ENCODE measurements at places on chromosomes 6 and 20.

DNA sequence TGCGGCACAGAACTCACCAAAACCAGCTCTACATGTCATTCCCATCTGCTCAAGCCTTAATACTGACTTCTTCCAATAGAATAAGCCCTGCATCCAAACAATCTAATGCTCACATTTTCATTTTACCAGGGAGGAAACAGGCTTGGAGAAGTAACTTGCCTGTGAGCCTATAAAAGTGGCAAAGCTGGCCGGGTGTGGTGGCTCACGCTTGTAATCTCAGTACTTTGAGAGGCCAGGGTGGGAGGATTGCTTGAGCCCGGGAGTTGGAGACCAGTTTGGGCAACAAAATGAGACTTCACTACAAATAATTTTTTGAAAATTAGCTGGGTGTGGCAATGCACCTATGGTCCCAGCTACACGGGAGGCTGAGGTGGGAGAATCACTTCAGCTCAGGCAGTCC lies 133.7 kb downstream of the LY86 start:
- DNase-seq = no peak

DNA sequence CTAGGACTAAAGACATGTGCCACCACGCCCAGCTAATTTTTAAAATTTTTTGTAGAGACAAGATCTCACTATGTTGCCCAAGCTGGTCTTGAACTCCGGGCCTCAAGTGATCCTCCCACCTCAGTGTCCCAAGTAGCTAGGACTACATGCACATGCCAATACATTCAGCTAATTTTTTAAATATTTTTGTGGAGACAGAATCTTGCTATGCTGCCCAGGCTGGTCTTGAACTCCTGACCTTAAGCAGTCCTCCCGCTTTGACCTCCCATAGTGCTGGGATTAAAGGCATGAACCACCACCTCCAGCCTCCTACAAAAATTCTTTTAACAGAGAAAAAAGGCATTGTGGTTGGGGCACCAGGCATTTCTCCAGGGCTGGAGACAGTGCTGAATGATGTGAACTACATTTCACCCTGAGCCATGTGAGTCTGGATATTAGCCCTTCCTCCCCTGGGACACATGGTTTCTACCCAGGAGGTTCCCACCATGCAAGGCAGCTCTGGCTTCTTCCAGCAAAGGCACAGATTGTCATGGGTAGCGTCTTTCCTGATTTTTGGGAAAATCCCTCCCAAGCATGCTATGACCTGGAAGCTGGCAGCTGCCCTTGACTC lies 36.3 kb upstream of the CMTR1 start:
- DNase-seq = no peak

DNA sequence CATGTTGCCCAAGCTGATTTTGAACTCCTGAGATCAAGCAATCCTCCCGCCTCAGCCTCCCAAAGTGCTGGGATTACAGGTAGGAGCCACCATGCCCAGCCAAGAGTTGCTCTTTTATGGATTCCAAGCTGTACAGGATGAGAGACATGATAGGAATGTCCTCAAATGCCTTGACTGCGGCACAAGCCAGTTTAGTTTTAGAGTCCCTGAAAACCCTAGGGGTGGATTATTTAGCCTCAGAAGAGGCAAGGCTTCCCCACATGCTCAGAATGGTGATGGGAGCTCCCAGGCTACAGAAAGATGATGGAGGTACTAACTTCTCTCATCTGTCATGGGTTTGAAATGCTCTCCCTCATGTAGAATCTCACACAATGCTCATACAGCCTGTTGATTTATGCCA lies 280.5 kb upstream of the PRND start:
- no peak for DNase-seq

GRCh38 chr20:63877755-63878470 lies 12.8 kb downstream of the TPD52L2 start:
- no peak for DNase-seq

DNA sequence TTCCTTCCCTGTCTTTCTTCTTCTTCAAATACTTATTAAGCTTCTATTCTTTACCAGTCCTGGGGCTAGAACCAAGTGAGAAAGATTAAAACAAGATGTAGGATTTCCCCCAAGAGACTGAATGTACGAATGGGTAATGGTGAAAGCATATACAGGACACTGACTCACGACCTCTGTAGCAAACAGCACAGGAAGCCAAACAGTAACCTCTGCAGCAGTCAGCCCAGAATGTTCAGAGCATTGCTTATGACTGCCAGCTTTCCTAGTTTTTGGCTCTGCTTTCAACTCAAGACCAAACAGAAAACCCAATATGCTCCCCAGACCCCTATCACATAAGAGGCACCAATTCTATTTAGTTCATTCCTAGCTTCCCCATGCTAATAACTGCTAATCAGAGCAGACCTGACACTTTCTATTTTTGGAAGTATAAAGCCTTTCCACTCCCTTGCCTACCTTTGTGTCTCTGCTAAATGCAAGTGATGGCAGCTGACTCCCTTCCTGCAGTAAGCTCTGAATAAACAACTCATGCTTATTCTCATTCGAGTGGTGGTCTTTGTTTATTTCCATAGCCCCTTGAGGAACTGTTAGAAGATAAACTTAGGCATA lies 690.6 kb downstream of the EPM2A start:
- no peak for DNase-seq

DNA sequence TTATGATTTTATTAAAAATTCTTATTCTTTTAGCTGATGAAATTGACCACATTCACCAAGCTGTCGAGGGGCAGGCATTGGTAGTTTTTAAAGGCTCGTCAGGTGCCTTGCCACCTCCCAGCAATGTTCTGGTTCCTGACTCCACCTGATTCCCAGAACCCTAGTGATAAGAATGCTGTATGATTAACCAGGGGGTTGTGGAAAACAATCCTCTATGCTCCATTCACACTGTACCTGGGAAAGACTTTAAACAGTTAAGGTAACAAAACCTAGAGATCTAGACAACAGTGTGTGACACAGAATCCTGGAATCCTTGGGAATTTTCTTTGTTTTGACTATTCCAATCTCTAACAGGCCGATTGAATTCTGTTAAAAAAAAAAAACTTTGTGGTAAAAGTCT lies 165.7 kb upstream of the OLIG3 start:
- DNase-seq = no peak

GRCh38 chr20:53809217-53809616 lies 215.6 kb upstream of the ZNF217 start:
- DNase-seq = no peak

- no peak for DNase-seq
These were observed 5.5 kb downstream of the NPEPL1 start for GRCh38 chr20:58697867-58698703.

DNA sequence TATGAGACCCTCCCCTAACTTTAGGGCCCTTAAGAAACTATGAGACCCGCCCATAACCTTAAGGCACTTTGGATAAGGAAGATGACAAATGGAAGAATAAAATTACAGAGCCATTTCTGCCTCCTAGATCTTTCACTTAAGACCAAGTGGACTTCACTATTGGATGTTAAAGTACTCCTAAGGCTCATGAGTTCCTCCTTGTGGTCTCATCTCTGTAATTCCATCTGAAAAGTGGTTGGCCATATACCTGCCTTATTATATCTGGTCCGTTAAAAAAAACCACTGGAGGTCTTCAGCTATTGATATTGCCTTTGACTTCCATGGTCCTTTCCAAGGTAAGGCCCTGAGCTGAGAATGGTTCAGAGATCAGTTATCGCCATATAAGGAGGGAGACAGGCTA lies 310.3 kb downstream of the EYA4 start:
- DNase-seq = no peak

GRCh38 chr6:50927800-50928199 lies 109.1 kb downstream of the TFAP2B start:
- DNase-seq = no peak

DNA sequence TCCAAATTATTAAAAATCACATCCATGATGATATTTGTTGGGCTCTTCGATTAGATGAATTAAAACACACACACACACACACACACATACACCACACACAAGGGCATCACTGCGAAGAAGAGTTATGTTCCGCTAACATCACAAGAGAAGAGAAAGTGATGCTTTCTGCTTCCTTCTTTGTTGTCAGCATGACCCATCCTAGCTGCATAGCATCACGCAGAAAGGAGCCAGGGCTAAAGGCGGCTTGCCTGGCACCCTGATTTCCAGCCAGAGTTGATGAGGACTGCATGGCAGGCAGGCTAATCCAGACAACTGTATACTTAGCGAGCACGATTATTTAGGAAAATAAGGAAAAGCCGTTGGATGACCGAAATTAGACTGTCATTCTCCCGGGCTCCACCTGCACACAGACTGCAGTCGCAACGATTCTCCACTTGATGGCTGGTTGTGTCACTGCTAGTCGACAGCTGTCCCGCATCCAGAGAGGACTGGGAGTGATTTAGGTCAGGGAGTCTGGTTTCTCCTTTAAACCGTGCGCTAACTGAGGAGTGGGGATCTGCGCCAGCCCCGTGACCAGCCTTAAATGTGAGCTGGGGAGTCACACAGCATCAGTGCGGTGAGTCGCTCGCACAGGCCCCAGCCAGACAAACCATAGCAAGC lies 70.6 kb upstream of the SOX4 start:
- DNase-seq = no peak

DNA sequence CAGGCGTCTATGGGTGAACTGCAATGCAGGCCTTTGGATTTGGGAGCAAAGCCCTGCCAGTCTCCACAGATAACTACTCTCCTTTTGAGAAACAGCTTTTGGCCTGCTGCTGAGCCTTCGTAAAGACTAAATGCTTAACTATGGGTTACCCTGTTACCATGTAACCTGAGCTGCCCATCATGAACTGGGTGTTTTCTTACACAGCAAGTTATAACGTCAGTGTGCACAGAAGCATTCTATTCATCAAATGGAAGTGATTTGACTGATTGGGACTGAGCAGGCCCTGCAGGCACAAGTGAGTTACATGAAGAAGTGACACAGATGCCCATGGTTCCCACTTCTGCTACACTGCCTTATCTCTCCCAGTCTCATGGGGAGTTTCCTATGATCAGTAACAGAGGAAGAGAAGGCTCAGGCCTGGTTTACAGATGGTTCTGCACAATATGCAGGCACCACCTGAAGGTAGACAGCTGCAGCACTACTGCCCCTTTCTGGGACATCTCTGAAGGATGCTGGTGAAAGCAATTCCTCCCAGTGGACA lies 319.1 kb downstream of the CD83 start:
- DNase-seq = no peak

DNA sequence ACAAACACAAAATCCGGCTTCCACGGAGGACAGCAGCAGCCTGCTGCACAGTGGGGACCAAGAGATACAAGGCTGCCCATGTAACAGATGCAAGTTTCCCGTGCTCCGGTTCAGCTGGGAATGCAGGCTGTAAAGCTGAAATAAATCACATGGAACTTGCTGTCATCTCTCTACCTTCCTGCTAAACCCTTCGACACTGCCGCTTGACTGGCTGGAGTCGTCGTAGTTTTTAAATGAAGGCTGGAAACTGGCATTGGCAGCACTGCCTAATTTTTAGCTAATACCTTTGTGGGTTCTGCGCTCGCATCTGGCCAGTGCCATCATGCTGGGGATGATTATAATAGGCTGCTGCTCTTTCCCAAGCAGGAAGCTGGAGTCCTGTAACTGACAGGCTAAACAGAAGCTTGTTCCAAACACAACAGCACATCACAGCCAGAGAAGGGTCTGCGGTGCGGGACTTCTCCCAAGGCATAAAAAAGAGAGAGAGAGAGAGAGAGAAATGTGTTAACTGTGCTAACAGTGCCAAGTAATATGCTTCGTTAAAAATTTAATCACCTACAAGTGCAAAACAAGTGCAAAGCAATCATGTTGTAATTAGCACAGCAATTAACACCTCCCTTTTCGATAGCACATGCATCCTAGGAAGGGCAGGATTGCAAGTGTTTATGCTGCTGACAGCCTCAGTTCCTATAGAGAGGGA lies 146.1 kb downstream of the TFAP2A start:
- DNase-seq = no peak

DNA sequence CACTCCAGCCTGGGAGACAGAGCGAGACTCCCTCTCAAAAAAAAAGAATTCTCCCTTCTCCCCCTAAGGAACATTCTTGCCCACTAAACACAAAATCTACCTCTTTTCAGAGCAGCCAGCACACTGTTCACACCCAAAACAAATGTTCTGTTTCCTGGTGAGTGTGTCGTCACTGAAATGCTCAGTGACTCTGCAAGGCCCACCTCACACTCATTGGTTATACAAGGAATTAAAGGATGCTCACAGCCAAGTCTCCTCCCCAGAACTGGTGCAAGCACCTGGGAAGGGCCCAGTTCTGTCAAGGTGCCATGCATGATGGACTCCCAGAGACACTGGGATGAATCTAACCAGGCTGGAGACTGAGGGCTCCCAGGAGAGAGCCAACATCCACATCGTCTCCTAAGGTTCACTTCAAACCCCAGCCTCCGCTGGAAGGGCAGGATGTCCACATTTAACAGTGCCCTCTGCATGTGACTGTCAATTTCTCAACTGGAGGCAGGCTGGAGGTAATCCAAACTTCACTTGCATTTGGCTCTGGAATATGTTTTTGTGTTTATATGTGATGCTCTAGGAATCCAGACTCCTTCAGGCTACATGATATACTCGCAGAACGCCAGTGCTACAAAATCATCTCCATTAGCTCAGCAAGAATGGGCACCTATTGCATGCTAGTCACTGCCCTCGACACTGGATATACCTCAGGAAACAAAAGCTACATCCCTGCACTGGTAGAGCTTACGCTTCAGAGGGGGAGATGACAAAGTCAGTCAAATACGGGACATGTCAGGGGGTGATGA lies 7.1 kb downstream of the RRBP1 start:
- DNase-seq = no peak

GRCh38 chr20:21099751-21100577 lies 6.2 kb downstream of the LINC00237 start:
- DNase-seq = no peak

DNA sequence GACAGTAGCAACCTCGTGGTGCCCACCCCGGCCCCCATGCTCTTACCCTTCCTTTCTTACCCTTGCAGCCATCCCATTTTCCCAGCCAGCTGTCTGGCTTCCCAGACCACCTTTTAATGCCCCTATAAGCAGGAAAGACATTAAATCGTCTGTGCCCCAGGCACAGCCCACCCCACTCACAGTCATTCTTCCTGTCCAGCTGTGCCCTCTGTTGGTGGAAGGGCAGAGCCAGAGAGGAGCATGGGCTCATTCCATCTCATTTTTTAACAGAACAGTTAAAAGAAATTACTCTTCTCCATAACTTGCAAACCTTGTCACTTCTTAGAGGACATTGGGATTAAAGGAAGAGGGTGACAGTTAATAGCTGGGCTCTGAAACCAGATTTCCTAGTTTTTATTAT lies 240.5 kb downstream of the NRN1 start:
- DNase-seq = no peak

GRCh38 chr6:105764315-105764714 lies 321.8 kb upstream of the PRDM1 start:
- DNase-seq = no peak

Measured in stimulated activated CD8-positive, alpha-beta memory T cell treated with anti-CD3 and anti-CD28 coated beads, Interleukin-4, amount 100 ng/mL, for 1 hour (primary cell).